Testis (tissue), 5 donors: ENCODE measurements at places on chromosomes 12 and 14. TPM values are rescaled to one million over a fixed set of nuclear protein-coding genes. Genes with fewer than 3 reads are reported as not detected.
A peak's percentile ranks its signal among the peaks of the same experiment; 100 is the strongest.

Gene ETFRF1
- total RNA-seq, result 47.6 TPM

DNA sequence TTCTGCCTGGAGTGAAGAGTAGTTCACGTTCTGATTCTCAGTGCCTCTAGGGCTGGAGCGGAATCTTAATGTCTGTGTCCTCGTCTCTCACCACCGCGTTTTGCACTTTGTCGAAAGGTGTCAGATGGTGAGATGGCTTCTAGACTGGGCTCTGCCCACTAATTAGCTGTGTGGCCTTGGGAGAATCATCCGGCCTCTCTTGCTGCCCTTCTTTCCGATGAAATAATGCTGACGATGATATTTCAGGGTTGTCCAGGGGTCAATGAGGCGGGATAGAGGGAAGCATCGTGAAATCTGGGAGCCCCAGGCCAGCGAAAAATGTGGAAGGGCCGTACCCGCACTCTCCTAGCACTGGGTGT is 811 bp upstream of the GALNT16 start:
- DNase-seq, result no peak

DNA sequence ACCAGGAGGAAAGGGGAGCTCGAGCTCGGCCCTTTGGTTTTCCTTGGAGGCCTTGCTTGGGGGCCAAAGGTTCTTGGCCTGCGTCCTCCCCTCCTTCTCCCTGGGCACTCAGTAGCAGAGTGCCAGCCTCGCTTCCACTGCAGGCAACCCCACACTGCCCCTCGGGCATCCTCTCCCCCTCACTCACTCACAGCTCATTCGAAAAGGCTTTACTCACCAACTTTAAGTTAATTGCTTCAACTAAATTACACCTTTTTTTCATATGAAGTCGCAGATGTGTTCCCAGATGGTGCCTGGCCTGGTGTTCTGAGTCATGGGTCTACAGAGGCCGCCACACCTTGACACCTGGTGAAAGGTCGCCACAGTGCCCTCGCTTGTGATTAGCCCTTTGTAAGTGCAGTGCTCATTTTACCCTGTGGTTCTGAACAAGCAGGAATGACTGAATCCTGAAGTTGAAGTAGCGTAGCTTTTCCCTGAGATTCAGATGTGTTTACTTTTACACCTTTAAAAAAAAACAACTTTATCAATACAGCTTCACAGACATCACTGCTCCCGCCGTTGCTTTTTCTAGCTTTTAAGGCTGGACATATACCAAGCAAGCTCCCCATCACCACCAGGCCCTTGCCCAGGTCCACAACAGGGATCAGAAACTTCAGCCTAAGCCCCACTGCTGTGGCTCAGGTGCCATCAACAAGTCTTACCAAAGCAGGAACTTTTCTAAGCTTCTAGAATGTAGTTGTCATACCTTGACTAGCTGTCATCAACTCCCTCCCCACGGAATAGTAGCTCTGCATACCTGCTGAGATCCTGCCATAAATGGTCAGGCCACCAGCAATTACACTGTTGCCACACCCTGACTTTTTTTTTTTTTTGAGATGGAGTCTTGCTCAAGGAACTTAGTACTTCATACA is 20.3 kb upstream of the ADIPOR2 start:
- no peak for DNase-seq

- DNase-seq, result peak; percentile 24
Observed at GRCh38 chr12:67647181-67647798, 1.3 kb upstream of the DYRK2 start.

DNA sequence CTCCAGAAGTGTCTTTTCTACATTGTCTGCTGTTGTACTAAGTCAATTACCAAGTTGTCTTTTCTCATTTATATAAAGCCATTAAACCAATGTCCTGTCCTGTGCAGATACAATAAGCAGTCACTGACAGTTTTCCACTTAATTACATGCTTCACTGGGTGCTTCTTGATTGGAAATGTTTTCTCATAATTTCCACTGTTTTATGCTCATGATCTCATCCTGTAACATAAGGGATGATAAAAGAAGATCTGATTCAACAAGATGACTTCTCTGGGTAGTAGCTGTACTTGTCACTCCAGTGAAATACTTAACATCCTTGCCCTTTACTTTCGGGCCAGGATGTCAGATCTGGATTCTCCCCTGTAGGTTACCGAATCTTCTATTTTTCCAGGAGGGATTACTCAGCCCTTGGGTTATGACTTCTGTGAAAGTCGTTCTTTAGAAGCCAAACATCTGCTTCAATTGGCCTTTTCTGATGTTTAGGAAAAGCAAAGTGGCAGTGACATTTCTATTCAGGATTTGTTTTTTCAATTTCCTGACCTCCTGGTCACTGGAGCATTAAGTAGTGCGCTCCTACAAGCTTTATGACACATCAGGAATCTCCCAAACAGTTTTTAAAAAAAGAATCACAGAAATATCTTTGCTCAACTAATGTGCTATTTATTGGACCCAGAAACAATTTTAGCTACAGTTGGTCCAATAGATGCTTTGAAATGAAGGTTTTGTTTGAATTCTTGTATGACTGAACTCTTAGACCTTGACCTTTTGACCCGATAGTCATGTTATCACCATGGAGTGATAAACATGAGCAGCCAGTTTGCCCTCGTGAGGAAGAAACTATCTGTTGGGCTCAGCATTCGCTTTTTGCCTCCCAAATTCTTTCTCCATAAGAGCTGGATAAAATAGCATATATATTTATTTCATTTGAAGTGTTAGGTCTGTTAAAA is 234.5 kb upstream of the SSTR1 start:
- DNase-seq, result no peak
